Stimulated activated CD4-positive, alpha-beta T cell treated with anti-CD3 and anti-CD28 coated beads, Interleukin-15, amount 100 ng/mL, for 48 hours (primary cell): ENCODE measurements at places on chromosomes 12 and 14.

GRCh38 chr12:112148031-112148513 is 22.7 kb downstream of the TRAFD1 start:
- no peak for DNase-seq

GRCh38 chr14:90693413-90693812 is 122.8 kb downstream of the TTC7B start:
- no peak for DNase-seq

GRCh38 chr12:63968673-63969072 is 124.2 kb downstream of the SRGAP1 start:
- no peak for DNase-seq

DNA sequence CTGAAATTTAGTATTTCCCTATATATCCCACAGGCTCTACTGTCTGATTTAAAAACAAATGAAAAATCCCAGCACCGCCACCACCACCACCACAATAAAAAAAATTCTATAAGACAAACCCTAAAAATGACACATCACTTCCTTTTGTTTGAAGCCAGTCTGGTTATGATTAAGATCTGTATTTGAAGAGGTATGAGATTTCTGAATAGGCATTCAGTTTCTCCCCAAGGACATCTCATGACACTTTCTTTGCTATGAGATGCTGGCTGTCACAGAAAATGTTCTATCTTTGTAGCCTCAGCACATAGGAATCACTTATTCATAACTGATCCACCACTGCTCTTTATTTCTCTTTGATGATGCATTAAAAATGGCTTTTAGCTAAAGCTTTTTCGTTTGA is 1071.0 kb downstream of the SLC6A15 start:
- no peak for DNase-seq

DNA sequence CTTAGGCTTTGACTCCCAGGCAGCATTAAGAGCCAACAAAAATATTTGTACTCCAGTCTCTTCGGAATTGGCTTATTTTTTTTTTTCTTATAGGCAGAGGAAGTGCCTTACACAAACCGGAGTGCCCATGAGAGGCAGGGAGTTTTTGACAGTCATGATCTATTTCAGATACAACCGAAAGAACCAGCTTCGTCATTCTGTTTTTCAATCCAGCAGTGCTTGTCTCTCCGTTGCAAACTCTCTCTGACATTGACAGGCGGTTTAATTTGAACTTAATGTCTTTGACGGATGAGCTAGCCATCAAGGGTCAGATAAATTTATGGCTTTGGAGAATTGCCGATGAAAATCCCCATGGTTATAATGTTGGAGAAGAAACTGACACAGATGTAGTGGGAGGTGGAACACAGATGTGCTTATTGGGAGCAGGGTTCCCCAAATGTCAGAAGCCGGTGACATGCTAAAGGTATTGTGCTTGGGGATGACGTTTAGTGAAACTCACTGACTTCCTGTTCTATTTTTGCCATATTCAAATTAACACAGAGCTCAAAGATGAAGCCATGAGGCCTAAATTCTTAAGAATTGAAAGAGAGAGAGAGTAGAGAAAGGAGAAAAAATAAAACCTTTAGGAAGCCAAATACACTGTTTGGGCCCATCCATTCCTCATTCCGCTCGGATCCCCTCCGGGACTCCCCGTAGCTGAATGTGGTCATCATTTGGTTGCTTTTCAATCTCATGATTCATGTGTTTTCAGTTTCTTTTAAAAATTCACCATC is 59.7 kb downstream of the PLXNC1 start:
- peak; percentile 41 for DNase-seq

- DNase-seq = no peak
Measured at GRCh38 chr12:106020736-106021135, 118.0 kb downstream of the NUAK1 start.

DNA sequence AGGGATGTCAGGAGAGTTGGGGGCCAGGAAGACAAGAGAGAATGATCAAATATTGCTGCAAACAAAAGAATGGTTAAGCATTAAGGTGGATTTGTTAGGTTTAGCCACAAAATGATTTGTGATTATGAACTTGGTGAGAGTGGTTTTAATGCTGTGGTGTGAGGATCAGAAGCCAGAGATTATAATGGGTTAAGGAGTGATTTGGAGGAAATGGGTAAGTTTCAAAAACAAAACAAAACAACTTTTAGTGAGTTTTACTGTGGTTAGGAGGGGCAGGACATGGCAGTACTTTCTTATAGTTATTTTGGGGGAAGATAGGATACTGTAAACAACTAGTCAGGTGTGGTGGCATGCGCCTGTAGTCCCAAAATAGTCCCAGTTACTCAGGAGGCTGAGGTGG is 24.0 kb downstream of the DIP2B start:
- DNase-seq = no peak

DNA sequence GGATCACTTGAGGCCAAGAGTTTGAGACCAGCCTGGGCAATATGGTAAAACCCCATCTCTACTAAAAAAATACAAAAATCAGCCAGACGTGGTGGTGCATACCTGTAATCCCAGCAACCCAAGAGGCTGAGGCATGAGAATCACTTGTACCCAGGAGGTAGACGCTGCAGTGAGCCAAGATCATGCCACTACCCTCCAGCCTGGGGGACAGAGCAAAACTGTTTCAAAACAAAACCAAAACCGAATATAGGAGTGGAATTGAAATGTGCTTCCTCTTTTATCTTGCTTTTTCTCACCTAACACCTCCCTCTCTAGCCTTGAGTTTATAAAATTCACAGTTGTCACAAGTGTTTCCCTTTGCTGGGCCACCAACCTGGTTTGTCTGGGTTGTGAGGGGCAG is 181.9 kb downstream of the PAH start:
- no peak for DNase-seq

DNA sequence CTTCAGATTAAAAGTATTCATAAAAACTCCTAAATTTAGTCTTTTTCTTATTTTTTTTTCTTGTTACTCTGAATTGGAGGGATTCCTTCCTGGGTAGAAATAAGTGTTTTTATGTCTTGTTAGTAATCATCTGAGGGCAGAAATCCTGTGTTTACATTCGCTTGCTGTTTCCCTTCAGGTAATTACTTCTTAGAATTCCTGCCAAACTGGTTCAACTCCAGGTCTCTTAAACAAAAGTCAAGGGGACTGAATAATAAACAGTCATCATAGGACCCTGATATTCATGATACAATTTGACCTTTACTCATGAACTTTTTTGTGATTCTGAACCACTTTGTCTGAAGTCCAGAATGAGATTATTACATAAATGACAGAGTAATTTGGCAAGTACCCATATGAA is 843.9 kb downstream of the FLRT2 start:
- no peak for DNase-seq

DNA sequence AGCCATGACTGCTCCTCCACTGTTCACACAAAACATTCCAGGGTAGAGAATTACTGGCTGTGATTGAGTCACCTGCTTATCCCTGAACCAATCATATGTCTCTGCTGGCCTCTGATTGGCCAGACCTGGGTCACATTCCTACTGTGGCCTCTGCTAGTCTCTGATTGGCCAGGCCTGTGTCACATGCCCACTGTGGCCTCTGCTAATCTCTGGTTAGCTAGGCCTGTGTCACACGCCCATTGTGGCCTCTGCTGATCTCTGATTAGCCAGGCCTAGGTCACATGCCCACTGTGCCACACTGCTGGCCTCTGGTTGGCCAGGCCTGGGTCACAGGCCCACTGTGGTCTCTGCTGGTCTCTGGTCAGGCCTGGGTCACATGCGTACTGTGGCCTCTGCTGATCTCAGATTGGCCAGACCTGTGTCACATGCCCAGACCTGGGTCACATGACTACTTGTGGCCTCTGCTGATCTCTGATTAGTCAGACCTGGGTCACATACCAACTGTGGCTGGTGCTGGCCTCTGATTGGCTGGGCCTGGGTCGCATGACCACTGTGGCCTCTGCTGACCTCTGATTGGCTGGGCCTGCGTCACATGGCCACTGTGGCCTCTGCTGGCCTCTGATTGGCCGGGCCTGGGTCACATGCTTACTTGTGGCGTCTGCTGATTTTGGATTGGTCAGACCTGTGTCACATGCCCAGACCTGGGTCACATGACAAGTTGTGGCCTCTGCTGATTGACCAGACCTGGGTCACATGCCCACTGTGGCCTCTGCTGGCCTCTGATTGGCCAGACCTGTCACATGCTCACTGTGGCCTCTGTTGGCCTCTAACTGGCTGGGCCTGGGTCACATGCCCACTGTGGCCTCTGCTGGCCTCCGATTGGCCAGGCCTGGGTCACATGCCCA is 251.6 kb downstream of the SLC15A4 start:
- no peak for DNase-seq

DNA sequence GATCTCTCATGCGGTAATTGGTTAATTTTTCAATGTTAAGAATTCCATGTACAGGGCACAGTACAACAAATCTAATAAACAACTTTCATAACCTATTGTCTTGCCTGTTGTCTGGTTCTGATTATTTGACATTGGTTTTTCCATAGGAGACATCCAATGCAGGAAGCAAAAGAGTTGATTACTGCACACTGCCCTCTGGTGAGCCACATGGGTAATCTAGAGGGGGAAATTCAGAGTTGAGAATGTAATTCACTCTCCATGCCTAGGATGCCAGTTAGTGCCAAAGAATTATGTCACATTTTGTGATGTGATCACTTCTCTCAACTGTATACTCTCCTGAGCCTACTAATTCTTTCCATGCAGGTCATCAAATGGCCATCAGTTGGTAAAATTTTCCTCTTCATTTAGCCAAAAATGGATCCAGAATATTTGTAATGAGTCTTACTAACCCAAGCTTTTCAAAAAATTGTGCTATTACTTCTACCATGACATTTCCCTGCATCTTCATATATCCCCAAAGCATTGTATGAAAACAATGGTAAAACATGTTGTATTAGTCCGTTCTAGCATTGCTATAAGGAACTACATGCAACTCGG is 17.7 kb upstream of the CCDC91 start:
- no peak for DNase-seq

DNA sequence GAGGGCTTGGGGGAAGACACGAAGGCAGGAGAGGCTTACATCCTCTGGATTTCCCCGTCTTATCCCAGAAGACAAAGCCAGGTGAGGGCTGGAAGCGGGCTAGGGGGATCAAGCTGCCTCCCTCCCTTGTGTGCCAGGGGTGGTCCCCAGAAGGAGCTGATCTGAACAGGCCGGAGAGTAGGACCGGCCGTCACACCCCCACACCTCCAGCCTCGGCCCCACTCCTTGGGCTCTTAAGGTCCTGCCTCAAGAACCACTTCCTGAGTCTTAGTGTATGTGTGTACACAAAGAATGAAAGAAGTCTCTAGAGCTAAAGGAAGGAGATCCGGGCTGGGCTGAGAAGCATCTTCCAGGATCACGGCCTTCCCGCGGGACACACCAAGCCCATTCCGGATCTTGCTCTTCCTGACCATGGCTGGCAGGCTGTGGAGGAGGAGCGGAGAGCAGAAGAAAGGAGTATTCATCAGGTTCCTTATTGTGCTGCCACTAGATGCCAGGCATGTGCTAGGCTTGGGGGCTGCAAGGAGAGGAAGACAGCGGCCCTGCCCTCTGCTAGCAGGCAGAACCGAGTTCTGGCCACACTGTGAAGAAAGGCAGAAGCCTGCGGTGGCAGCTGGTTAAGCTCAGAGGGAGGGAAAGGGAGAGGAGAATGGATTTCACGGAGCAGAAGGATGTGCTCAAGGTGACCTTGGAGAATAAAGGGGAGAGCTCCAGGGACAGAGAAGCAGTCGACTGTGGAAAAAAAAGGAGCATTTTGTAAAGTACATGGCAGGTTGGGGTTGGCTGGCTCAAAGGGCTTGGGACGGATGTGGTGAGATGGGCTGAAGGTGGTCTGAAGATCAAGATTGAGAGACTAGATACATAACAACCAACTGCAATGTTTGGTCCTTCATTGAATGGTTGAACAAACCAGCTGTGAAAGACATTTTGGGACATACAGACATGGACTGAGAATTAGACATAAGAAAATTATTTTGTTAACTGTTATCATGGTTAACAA is 1.3 kb upstream of the CD63 start:
- DNase-seq = no peak

DNA sequence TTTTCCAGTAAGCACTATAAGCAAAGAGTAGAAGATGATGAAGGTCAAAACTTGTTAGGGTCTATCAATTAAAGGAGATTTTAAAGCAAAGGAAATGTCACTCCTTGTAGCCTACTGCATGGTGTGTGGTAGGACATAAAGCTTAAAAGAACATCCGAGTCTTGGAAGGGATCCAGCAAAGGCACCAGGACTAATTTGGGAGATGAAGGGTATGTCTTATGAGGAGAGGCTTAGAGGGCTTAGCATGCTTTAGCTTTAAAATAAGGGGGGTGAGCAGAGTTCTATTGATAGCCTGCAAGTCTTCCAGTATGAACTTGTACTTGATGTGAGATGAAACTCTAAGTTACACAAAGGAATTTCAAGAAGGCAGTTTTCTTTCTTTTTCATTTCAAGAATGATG is 11.8 kb upstream of the MYBPC1 start:
- DNase-seq = no peak

DNA sequence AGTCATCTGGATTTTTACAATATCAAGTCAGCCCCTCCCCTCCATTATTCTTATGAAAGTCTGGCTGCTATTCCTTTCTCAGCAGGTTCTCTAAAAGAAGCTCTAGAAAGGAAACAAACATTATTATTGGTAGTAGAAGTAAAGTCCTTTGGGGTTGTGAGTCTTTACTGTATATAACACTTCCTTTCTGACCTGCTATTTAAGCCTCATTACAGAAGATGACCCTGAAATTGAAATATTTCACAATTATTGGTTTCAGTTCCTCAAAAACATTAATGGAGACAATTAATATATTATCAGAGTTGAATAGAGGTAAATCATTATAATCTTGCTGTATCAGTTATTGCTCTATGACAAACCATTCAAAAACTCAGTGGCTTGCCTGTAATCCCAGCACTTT is 19.3 kb downstream of the PLEKHA5 start:
- no peak for DNase-seq

DNA sequence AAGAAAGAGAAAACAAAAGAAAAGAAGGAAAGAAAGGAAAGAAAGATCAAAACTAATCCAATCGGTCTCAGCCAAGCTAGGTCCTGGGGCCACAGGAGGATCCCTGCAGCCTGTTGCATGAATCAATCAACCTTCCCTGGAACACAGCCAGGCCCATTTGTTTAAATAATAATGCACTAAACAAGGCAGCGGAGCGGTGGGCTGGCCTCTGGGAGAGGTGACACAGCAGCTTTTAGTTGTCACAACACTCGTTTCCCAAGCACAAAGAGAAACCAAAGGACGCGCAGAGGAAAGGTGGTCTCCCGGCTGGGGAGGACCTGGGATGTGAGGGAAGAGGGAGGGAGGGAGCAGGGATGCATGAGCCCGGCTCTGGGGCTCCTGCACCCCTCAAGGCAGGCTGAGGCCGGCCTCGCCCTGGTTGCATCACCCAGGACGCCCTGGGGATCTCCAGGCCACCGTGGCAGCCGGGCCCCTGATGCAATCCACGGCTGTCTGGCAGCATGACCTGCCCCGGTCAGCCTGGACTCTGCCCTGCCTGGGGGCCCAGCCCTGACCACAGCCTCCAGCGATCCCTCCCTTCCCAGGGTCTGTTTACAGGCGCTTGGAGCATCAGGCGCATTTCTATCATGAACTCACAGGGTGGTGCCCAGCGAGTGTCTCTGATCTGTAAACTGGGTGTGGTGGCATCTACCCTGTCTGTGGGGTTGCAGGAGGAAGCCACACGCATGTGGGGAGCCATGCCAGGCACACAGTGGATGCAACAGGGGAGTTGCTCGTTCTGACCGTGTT is 32.5 kb downstream of the MMP17 start:
- DNase-seq = no peak
